Activated CD4-positive, alpha-beta T cell treated with anti-CD3 and anti-CD28 coated beads, Interleukin-2, amount 10 ng/mL, durations not matched to agents 24 days and 14 days (primary cell): ENCODE measurements at places on chromosomes 4 and X. TPM values are rescaled to one million over a fixed set of nuclear protein-coding genes. Genes with fewer than 3 reads are reported as not detected.

GRCh38 chr4:141090473-141090872 lies 42.8 kb downstream of the RNF150 start:
- no peak for DNase-seq

- DNase-seq, result no peak
These were observed 35.9 kb downstream of the ETDC start for GRCh38 chrX:135345107-135345589.

DNA sequence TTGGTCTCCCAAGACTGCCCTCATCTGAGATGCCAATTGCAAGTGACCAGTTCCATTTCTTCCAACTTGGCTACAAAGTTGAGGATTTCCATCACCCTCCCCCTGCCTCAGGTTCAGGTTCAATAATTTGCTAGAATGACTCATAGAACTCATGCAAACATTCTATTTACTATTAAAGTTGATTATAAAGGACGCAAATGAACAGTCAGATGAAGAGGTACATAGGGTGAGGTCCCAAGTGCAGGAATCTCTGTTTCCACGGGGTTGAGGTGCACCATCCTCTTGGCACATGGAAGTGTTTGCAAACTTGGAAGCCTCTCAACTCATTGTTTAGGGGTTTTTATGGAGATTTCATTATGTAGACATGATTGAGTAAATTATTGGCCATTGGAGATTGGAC lies 41.0 kb downstream of the FGFBP1 start:
- DNase-seq, result no peak

DNA sequence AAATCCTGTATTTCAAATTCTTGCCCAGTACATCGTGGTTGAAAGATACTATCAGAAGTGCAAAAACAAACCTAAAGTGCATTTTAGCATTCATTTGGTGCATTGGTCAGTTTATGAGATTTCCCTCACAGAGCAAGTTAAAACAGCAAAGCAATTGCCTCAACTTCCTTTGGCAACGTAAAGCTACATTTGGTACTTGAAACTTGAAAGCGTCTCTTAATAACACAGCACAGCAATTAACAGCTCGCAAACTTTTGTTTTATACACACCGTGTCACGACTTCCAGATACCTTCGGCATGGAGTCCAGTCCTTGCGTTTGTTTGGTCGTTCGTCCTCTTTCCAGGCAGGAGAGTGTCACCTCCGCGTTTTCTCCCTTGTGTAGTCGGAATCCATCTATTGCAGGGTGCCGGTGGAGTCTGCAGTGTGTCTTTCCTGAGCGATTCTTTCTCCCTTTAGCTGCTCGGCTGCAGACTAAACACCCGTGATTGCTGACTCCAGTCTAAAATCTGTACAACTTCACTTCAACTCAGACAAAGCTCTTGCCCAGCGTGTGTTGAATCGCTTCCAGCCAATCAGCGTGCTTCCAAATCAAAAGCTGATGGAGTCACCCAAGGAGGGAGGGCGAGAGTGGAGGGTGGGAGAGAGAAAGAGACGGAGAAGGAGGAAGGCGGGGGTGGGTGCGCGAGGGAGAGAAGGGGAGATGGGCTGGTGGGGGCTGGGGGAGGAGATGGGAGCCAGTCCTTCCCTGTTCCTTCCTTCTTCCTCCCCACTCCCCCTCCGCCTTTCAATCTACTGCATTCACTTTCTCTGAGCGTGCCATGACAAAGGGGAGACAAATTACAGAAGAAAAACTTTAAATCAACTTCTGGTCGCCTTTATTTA lies at the start of gene PCDH18:
PCDH18 (minus strand) TSS at position 509 of the 883 bp plus-strand sequence; CDS start at position 103, 406 bp downstream.
- peak; percentile 65 for DNase-seq

DNA sequence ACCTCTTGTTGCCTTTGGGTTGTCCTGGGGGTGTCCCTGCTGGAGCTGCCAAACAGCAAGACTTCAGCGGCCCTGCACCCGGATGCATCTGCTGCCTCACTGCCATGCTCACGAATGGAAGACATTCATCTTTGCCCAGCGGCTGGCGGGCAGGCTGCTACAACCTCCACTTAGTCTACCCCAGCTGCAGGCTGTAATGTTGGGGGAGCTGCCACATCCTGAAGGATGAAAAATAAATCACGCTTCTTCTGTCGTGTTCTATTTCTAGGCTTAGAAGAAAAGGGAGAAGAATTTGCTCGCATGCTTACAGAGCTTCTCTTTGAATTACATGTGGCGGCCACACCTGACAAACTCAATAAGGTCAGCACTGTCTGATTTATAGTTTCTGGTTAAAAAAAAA lies 61.4 kb downstream of the FAM114A1 start:
- DNase-seq, result no peak

DNA sequence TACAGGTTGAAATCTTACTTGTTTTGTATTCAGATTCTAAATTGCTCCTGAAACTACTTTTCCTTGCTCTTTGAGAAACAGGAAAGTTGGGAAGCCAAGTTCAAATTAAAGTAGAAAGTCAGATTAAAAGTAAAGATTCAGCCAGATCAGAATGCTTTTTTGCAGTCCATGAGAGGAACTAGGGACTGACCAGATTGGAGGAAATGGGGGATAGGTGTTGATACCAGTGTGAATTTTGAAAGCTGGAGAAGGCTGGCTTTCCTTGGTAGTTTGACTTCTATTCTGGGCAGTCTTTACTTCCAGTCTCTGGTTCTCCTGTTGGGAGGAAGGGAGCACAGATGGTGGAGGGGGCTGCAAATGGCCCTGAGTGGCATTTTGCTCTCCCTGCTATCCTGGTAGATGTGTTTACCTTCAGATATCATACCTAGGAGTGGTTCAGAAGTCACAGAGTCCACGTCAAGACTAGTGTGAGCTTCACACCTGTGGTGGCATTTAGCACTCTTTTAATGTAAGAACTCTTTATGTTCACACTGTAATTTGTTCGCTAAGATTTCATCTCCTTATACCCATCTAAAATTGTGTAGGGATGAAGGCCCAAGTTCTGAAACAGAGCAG lies 68.8 kb downstream of the FNIP2 start:
- DNase-seq, result no peak

Gene NAP1L2
- 1.9 and 2.1 TPM in 2 replicates for total RNA-seq

Gene IL21
- 93.8 and 95.3 TPM in 2 replicates for total RNA-seq

GRCh38 chr4:73704314-73705055 lies 35.9 kb upstream of the CXCL8 start:
- DNase-seq, result no peak

DNA sequence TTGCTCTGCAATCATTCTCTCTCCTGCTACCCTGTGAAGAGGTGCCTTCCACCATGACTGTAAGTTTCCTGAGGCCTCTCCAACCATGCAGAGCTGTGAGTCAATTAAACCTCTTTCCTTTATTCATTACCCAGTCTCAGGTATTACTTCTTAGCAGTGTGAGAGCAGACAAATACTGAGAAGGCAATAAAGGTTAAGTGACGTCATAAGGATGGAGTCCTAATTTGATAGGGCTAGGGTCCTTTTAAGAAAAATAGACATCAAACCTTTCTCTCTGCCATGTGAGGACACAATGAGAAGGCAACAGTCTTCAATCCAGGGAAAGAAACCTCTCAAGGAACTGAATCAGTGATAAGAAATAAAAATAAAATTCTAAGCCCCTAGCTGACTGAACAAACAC lies 1262.7 kb downstream of the FAM133A start:
- no peak for DNase-seq
